CD4-positive, alpha-beta T cell treated with Interleukin-2 at 100 ng/mL for 4 hours (primary cell): ENCODE measurements at places on chromosomes 16 and 17.

GRCh38 chr16:86245351-86245750, 265.0 kb upstream of the FOXF1 start:
- no peak for DNase-seq

- DNase-seq = no peak
Observed at GRCh38 chr16:27323781-27324561, 10.2 kb downstream of the IL4R start.

DNA sequence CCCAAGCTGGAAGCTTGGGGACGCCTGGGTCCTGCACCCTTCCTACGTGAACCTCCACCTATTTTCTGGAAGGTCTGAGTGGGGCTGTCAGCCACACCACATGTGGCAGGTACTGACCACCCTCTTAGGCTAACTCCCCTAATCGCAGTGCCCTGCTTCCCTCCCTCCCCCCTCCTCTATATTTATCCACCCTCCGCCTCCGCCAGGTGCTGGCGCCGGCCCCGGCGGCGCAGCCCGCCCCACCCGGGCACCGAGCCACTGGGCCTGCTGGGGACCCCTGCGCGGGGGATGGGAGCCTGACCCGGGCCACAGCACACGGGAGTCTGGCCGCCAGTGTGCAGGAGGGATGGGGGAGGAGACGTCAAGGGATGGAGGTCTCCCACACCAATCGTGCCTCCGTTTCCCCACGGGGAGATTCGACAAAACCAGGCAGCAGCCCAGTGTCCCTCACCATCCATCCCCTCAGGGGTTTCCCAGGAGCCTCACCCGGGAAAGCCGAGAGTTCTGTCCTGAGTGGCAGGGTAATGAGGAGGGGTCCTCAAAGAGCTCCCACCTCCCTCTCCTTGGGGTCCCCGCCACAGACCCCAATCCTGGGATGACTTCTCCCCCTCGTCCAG, 1.3 kb downstream of the PLEKHH3 start:
- no peak for DNase-seq

DNA sequence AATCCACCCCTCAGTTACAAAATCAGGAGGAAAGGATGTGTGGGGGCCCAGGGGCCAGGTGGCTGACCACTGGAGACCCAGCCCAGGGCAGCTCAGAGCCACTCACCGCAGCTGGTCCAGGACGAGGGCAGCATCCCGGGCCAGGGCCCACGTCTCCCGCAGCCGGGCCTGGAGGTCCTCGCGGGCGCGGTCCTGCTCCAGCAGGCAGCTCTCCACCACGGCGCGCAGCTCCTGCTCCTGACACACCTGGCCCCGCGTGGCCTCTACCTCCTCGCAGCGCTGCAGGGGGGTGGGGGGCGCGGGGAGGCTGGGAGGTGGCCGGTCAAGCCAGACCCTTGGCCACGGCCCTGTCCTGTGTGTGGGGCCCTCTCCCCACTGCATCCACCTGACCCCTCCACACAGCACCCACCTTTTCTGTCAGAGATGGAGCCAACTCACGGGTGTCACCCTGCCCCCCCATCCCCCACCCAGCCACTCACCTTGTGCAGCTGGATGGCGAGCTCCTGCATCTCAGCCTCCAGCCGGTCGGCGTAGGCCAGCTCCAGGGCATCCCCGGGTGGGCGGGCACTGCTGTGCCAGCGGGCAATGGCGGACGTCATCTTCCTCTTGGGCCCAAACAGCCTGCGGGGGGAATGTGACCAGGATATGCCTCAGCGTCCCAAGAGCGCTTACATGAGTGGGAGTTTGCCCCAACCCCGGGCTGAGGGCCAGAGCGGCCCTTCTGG, 5.1 kb downstream of the NUDT16L1 start:
- no peak for DNase-seq

DNA sequence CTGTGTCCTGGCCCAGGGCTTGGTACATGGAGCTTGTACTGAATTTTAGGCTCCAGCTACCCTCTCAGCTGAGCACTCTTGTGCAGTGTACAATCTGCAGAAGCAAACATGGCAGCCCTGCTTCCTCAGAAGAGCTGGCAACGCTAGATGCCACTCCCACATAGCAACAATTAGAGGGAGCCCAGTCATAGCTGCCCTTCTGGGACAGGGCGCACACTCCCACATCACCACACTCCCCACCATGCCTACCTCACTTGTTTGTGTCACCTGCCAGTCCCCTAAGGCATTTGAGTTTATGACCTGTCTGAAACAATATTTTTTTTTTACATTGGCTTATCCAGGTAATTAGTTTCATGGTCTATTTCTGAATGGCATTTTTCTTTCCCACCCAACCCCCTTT, 72.3 kb downstream of the C17orf67 start:
- no peak for DNase-seq

DNA sequence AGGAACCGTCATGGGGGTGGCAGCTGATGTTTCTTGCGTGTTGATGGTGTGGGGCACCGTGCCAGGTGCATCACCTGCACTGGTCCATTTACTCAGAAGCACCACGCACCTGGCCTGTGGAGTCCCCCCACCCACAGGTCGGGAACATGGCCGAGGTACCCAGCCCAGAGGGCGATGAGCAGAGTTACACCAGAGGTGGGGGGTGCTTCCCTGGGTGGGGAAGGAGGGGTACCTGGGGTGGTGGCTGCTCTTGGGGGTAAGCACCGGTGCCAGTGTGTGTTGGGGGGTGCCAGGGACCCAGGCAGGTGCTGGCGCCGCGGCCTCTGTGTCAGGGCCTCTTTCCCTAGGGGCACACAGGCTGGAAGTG, 5.0 kb upstream of the ZNF750 start:
- DNase-seq = no peak

- DNase-seq = no peak
Observed at GRCh38 chr17:61411261-61412142, 11.9 kb downstream of the TBX2 start.
